Smooth muscle cell of the pulmonary artery (primary cell): ENCODE measurements at places on chromosomes 2 and 18. TPM values are rescaled to one million over a fixed set of nuclear protein-coding genes. Genes with fewer than 3 reads are reported as not detected.

Gene RGPD3
- total RNA-seq, result 0.20 and 0.26 TPM in 2 replicates

Gene ALK
- total RNA-seq, result 0.07 TPM in 1 of 2 replicates, not detected in the other

Gene GCKR
- 7.4 and 8.5 TPM in 2 replicates for total RNA-seq

Gene PROM2
- total RNA-seq, result 0.20 and 0.56 TPM in 2 replicates

Gene DSEL
- 53.5 and 78.1 TPM in 2 replicates for total RNA-seq

Gene PLEK
- 0.07 and 0.10 TPM in 2 replicates for total RNA-seq
